ENCODE measurements at places on chromosomes 5 and 9.

DNA sequence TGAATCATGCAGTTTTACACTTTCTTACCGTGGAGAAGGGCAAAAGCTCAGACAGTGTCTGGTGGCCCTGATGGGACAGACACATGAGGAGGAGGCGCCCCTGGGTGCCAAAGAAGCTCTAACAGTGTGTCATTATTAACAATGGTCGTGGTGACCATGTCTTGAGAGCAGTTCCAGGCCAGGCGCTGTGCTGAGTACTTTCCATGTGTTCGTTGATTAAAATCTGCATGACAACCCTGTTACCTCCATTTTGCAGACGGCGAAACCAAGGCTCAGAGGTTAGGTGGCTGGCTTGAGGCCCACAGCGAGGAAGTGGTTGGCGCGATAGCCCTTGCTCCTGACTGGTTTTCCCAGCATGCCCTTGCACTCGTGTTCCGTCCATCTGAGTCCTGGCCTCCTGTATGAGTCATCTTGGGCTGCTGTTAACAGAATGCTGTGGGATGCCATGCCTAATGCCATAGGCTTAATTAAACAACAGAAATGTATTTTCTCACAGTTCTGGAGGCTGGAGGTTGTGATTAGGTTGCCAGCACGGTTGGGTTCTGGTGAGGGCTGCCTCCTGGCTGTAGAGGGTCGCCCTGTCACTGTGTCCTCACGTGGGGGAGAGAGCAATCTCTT is 92.0 kb downstream of the AMBP start:
- no peak for DNase-seq

- no peak for DNase-seq
Measured at GRCh38 chr5:149940077-149940574, 4.5 kb downstream of the PDE6A start.

- no peak for DNase-seq
Measured at GRCh38 chr9:69471433-69471832, 146.4 kb downstream of the ENTREP1 start.

GRCh38 chr5:124927735-124928134 is 181.3 kb upstream of the ZNF608 start:
- DNase-seq = no peak

GRCh38 chr5:140351609-140352334 is 5.4 kb upstream of the HBEGF start:
- DNase-seq = peak; percentile 90

DNA sequence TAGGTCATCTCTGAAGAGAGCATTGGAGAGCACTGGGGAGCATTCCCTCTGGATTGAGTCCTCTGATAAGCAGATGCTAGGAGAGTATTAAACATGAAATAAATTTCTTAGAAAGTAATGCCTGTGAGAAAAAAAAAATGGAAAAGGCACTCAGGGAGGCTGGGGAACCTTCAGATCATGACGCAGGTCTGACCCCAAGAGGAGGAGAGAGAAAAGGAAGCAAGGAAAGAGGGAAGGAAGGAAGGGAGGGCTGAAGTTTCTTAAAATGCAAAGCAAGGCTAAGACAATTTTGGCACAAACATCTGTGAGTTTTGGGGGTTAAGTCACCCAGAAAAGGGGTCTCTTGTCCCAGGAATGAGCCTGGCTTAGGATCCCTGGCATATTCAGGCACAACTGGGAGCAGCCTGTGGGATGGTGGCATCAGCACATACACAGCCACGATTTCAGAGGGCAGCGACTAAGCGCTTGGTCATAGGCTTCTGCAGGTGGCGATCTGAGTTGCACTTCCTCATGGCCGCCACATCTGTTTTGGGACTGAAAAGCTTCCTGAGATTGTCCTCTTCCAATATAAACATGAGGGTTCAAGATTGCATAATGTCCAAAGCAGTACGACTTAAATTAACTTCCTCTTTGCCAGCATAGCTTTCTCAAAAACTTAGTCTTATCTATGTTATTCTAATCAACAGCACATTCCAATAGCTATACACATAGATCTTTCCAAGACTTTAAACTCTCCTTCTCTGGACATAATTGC is 692.7 kb downstream of the DNAH5 start:
- DNase-seq = no peak

DNA sequence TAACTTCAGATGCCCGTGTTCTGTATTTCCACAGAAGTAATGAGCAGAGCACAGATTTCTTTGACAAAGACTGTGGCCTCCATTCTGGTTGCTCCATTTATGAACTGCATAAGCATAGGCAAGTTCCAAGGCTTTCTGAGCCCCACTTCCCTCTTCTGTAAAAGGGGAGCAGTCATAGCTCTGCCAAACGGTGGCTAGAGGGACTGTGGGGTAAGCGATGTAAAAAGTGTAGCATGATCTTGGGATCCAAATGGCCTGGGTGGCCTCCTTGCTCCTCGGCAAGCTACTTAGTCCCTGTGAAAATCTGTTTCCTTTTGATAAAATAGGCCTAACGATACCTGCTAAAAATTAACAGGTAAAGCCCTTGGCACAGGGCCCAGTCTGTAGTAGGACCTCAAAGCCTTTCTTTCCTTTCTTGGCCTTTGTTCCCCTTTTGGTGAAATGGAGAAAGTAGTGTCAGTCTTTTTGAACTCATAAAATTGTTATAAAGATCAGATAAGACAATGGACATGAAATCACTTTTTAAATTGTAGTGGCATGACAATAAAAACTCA is 646.6 kb downstream of the ACTL7B start:
- DNase-seq = no peak

- no peak for DNase-seq
Measured at GRCh38 chr9:69397384-69398214, 72.6 kb downstream of the ENTREP1 start.

DNA sequence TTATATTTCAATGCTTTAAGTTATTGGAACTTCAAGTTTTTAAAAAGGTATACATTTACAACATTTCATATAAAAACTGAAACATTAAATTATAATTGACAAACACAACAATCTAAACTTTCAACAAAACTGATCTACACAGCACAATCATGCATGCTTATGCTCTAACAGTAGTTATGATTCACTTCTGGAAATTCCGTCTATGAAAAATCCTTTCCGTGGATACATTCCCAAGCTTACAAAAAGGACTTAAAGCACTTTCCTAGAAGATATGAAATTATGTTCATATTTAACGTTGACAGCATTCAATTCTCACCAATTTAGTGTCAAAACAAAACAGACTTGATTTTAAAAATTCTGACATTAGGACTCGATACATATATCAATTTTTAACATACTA is 3.7 kb downstream of the HNRNPH1 start:
- no peak for DNase-seq

DNA sequence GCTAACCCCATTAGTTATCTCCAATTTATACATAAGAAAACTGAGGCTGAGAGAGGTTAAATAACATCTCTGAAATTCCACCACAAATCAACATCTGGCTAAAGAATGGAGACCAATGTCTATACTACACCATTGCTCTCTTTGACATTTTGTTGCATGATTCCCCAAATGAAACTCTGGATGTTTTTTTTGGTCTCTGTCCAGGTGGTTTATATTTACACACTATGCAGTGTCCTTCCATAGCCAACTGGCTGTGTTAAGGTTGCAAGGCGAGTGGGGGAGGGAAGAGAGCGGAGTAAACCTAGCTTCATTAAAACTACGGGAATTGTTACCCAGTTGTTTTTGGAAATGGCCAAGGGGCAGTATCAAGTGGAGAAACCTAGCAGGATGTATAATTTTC is 67.2 kb downstream of the KIF4B start:
- DNase-seq = peak; percentile 49

DNA sequence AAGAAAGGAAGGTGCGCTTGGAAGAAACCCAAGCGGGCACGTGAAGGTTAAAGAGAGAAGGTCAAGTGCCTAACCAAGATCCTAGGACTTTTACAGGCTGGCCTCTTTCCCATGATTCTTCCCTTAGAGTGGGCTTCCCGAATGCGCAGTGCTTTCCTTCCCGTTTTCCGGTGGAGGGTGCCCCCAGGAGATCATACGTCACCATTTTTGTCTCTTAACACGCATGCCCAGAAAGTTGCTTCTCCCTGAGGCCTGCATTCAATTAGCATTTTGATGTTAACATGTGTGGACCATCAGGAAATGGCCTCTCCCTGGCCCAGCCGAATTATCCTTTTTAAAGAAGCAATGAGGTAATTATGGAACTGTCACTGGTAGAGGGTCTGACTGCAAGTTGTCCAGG is 1.9 kb upstream of the RUSC2 start:
- DNase-seq = no peak

GRCh38 chr9:3600672-3601071 is 74.9 kb upstream of the RFX3 start:
- DNase-seq = no peak
